ENCODE measurements at places on chromosomes 12 and 14.

GRCh38 chr12:116458492-116458891 lies 100.7 kb upstream of the MAP1LC3B2 start:
- no peak for DNase-seq

DNA sequence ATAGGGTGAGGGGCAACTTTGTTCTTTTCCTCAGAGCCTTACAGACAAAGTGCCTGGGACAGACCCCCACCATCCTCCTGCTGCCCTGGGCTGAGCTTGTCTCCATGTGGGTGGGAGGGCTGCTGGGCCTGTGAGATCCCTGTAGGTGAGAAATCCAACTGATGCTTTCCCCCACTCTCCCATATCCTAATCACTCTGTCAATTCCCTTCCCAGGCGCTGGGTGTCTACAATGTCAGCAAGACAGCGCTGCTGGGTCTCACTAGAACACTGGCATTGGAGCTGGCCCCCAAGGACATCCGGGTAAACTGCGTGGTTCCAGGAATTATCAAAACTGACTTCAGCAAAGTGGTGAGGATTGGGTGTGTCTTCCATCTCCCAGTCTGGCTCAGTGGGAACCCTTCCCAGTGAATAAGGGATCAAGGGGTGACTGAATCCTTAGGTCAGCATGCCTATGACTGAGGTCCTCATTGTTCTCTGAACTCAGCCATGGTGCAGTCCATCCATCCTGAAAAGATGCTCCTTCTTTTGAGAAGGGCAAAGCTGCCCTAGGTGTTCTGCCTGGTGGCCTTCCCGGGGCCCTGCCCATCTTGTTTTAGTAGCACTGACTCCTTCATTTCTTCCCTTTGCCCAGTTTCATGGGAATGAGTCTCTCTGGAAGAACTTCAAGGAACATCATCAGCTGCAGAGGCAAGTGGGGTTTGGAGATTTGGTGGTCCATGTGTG lies 8.2 kb downstream of the DHRS2 start:
- DNase-seq = no peak

- DNase-seq = no peak
Measured at GRCh38 chr12:113232089-113232839, 11.0 kb downstream of the TPCN1 start.

- DNase-seq = no peak
Measured at GRCh38 chr14:30678926-30679431, 56.9 kb downstream of the SCFD1 start.

- no peak for DNase-seq
Measured at GRCh38 chr12:3631759-3632158, 121.2 kb downstream of the CRACR2A start.

- DNase-seq = no peak
Measured at GRCh38 chr14:37083599-37083998, 88.8 kb downstream of the SLC25A21 start.

DNA sequence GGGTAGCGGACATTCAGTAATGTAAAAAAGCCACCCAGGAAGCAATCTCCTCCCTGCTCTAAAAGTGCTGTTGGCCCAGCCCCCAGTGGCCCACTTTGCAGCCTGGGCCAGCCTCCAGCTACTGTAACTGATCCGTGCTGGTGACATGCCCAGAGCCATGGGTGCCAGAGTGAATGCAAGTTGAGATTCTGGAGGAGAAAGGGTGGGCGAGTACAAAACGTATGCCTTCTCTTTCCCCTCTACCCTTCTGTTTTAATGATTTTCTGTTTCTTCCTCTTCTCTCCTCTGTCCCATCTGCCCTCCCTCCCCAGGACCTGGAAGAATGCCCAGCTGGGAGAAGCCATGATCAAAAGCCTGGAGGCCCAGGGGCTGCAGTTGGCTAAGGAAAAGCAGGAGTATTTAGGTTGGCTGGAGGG lies 16.9 kb downstream of the PLEKHD1 start:
- no peak for DNase-seq

DNA sequence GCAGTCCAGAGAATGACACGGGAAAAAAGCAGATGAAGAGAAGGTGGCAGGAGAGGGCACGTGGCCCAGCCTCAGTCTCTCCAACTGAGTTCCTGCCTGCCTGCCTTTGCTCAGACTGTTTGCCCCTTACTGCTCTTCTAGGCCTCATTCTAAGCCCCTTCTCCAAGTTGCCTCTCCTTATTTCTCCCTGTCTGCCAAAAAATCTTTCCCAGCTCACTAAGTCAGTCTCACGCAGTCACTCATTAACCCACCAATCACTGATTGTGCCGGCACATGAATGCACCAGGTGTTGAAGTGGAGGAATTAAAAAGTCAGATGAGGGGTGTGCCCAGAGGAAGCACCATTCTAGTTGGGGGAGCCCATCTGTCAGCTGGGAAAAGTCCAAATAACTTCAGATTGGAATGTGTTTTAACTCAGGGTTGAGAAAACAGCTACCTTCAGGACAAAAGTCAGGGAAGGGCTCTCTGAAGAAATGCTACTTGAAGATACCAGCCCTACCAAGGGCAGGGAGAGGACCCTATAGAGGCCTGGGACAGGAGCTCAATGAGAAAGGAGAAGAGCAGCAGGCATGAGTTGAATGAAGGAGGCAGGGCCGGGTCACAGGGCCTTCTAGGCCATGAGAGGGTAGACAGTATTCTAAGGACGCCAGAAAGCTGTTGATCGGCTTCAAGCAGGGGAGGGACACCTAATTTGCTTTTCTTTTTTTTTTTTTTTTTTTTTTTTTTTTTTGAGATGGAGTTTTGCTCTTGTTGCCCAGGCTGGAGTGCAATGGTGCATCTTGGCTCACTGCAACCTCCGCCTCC lies 40.9 kb downstream of the DAD1 start:
- no peak for DNase-seq

GRCh38 chr14:72104011-72104613 lies 171.9 kb downstream of the RGS6 start:
- DNase-seq = peak; percentile 6

DNA sequence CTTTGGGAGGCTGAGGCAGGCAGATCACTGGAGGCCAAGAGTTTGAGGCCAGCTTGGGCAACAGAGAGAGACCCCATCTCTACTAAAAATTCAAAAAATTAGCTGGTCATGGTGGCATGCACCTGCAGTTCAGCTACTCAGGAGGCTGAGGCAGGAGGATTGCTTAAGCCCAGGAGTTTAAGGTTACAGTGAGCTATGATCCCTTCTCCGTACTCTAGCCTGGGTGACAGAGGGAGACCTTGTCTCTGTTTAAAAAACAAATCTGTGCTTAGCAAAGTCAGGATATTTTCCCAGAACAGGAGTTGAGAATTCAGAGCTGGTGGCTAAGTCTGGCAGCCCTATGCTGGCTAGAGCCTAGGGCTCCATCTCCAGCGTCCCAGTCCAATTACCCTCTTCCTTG lies 142.9 kb upstream of the PZP start:
- no peak for DNase-seq

DNA sequence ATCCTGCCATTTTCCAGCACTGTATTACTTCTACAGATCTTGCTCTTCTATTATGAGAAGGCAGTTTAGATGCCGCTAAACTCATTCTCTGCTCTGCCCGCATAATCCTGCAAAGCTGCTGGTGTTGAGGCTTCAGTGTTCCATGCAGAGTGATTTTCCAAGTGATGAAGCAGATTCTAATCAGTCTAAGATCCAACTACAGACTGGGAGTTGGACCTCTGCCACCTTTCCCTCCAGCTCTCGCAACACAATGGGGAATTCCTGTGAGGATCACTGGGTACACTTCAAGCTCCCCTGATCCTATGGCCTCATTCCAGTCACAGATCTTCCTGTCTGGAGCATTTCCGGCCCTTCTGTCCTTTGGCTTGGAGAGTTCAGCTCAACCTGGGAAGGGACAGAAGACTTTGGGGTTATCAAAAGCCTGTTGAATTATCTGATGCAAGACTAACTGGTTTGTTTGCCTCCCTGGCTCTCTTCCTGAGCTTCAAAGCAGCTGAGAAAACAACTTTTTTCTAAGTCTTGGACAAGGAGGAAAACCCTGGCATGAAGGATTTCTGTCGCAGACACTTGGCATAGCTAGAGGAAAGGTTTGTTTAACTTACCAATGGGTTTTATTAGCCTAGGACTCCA lies 333.9 kb downstream of the ZFP36L1 start:
- DNase-seq = no peak

- no peak for DNase-seq
Measured at GRCh38 chr12:52837781-52838608, 3.9 kb upstream of the KRT79 start.

DNA sequence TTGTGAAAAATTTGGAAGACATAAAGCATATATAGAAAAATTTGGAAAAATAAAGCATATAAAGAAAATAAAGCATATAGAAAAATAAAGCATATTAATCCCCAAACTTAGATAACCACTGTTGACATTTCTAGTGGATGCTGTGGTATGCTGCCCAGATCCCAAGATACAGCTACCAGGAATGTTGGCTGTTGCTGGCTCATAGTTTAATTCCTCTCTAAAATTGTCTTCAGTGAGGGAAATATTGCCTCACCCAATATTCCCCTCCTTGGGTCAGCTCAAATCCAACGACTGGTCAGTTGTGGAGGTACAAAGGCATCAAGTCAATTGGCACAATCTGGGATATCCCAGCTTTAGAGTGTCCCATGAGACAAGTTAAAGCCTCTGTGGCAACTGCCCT lies 10.1 kb upstream of the KICS2 start:
- no peak for DNase-seq

DNA sequence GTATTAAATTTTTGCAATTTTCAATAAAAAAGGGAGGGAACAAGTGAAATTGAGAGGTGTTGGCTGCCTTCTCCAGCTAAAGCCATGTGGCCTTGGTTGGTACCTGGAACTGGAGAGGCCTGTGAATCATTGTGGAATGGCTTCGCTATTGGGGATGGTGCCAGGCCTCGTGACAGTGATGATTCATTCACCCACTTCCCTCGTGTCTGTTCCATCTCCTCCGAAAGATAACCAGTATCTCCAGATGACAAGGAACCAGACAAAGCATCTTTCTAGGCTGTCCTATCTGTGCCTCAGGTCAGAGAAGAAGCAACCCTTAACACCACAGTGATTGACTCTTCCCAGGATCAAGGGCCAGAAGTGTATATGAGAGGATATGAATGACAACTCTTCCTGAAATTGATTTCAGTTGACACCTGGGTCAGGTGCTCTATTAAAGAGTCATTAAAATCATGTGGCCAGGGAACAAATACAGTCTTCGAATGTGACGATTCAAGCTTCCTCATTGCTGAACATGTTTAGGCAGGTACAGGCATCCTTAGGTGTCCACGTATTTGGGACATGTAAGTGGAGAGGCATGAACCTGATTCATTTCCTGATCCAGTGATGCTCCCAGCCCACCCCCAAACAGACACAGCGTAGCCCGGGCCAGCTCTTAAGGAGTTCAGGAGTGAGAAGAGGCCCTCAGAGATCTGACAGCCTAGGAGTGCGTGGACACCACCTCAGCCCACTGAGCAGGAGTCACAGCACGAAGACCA lies at the start of gene RNASE7:
Gene RNASE7 (plus strand): TSS at position 687 of the 758 bp plus-strand sequence. CDS start 631 bp downstream, outside the sequence.
- no peak for DNase-seq

DNA sequence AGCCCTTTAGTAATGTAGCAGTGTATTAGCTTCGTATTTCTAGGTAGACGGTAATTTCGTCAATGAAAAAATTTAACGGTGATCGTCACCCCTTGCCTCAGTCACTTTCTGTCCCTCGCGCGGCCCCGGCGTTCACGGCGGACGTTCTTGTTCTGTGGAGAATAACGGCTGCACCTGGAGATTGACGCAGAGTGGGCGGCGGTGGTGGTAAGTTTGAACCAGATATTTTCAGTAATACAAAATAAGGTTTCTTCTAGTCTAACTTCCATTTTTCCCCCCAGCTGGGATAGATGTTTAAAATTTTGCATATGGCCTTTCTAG lies 341 bp downstream of the ZNF10 start:
- no peak for DNase-seq

DNA sequence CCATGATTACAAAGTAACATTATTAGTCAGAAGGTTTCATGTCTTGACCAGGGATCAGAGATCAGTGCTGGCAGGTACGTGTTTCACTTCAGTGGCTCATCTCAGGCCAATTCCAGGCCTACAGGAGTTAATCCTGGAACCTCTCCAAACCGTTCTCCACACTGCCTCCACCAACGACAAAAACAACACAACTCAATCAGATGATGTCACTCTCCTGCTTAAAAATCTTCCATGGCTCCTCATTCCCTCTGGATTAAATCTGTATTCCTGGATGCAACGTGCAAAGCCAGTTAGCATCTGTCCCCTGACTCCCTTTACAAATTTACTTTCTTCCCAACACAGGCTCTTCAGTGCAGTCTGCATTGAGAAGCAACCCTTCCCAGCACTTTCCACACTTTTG lies 34.3 kb upstream of the TXNRD1 start:
- DNase-seq = no peak

- DNase-seq = no peak
Measured at GRCh38 chr14:90544971-90545370, 148.1 kb downstream of the CALM1 start.

GRCh38 chr14:74364271-74364880 lies 16.1 kb downstream of the VRTN start:
- DNase-seq = no peak

- DNase-seq = no peak
Measured at GRCh38 chr14:22572562-22573058, 16.4 kb downstream of the DAD1 start.

GRCh38 chr14:89524990-89525667 lies 108.1 kb upstream of the FOXN3 start:
- no peak for DNase-seq

- no peak for DNase-seq
Measured at GRCh38 chr12:125152463-125152862, 87.2 kb downstream of the AACS start.

GRCh38 chr14:73878436-73878835 lies 8.2 kb upstream of the ZNF410 start:
- no peak for DNase-seq

DNA sequence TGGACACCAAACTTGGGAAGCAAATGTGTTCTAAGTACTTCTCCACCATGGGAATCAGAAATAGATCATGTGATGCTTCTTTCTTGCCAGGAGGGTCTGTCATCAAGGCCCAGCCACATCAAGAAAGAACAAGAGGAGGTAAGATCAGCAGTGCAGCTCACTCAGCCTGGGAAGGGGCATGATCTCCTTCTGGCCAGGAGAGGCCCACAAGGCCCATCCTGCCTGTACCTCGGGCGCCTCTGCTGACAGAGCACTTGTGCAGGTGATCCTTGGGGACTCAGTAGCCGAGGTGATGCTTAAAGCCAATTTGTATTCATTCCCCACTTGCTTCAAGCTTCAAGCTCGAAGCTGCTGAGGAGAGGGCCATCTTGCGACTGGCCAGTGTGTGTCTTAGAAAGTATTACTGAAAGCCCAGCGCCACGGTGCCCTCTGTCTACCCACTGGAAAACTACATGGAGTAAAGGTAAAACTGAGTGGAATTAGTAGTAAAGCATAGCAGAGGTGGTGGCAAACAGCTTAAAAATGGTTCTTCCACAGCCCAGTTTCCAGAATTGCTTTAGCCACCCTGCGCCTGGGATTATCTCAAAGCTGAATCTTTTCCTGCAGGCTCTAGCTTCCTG lies 26.2 kb downstream of the RTRAF start:
- no peak for DNase-seq

DNA sequence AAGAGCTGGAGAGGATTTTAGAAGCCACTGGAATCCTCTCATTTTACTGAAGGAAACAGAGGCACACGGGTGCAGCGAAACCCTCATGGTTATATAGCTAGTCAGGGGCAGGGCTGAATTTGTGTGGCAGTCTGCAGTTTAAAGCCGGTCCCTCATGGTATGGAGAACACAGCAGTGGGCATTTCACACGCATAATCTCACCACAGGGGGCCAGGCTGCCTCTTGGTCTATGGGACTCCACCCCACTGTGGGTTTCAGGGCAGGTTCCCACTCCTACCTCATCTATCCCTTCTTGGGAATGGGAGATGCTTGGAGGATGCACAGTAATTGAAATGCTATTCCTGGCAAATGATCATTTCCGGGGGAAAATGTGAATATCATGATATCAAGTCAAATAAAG lies 400.6 kb downstream of the RGS6 start:
- no peak for DNase-seq
